ENCODE measurements at places on chromosomes 1 and 21. TPM values are rescaled to one million over a fixed set of nuclear protein-coding genes. Genes with fewer than 3 reads are reported as not detected.

The H6PD gene
- total RNA-seq, result 20.4 TPM

- no peak for ATAC-seq
These were observed 198.2 kb downstream of the GREM2 start for GRCh38 chr1:240413732-240414131.

The CFHR3 gene
- 0.36 TPM for total RNA-seq

- no peak for ATAC-seq
These were observed 259.4 kb downstream of the FAF1 start for GRCh38 chr1:50700621-50701020.

DNA sequence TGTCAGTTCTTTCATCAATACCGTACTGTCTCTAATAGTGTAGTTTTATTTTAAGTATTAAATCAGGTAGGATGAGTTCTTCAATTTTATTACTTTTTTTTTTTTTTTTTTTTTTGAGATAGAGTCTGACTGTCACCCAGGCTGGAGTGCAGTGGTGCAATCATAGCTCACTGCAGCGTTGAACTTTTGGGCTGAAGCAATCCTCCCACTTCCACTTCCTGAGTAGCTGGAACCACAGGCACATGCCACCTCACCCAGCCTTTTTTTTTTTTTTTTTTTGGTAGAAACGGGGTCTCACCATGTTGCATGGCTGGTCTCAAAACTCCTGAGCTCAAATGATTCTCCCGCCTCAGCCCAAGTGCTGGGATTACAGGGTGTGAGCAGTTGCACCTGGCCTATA lies 44.3 kb downstream of the INAVA start:
- ATAC-seq, result no peak

The OR2L13 gene
- not detected for total RNA-seq

The OR2T11 gene
- not detected for total RNA-seq

- ATAC-seq, result no peak
These were observed 114.1 kb upstream of the ETS2 start for GRCh38 chr21:38691631-38692030.

DNA sequence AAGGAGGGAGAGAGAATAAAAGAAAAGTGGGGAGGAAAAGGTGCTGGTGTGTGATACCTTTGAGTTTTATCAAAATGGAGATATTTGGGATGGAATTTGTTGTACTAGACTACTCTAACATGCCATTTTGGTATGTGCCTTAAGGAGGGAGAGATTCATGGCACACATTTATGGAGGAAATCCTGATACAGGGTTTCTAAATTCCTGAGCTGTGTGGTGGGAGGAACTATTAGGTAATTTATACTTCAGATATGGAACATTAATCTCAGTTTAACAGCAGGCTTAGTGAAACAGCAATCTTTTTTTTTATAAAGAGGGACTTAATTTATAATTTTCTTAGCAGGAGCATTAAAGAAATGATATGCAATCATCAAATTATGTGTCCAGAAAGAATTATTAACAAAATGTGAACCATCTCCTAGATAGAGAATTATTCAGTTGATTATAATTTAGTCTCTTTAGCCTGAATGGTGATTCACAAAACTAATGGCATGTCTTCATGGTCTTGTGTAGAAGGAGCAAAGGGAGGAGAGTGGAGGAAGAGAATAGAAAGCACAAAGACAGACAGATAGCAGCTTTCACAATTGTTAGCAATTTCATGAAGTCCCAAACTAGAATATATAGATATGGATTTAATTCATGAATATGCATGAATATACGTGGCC lies 301.6 kb downstream of the HLX start:
- ATAC-seq, result no peak

DNA sequence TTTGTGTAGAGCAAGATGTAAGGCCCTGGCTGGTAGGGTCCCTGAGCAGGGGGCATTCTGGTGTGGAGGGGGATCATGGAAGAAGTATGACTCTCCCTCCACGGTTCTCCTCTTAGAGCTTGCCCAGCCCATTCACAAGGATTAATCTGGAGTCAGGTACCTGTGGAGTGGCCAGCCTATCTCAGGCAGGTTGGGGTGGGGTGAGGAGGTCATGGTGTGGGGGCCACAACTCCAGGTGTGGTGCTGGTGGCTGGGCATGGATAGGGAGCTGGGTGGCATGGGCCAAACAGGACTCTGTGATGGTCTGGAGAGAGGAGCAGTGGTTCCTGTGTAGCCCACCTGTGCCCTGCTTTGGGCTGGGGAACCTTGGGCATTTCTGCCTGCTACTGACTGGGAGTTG lies 32.3 kb downstream of the TMCC2 start:
- ATAC-seq, result no peak

DNA sequence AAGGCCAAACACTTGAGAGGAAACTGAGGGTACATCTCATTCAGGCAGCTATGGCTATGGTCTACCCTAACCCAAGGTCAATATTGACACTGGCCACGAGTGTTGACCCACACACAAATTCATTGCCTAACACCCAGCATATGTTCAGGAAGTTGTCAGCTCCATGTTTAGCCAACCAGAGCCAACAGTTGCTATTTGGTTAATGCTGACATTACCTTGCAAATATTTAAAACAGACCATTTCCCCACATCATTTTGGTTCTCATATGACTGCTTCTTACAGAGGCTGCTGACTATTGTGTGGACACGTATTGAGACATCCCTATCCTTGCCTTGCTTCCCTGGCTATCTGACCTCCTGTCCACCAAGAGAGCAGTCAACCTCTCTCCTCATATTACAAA lies 97.3 kb downstream of the LMX1A start:
- no peak for ATAC-seq

DNA sequence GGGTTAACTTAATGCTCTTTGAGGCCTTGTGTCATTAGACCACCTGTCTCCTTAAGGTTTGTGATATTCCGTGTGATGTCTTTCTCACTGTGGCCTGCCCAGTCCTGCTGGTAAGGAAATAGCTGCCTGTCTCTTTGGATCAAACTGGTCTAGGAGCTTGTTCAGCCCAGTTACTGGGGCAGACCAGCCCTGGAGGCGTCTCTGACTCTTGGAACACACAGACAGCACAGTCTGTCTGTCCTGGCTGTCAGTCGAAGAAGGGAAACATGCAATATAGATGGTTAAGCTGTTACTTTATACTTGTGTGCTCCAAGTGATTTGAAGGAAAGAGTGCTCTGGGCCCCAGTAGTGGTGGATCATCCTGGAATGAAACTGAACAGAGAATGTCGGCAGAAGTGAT lies 20.4 kb downstream of the PBX1 start:
- ATAC-seq, result peak; percentile 68

DNA sequence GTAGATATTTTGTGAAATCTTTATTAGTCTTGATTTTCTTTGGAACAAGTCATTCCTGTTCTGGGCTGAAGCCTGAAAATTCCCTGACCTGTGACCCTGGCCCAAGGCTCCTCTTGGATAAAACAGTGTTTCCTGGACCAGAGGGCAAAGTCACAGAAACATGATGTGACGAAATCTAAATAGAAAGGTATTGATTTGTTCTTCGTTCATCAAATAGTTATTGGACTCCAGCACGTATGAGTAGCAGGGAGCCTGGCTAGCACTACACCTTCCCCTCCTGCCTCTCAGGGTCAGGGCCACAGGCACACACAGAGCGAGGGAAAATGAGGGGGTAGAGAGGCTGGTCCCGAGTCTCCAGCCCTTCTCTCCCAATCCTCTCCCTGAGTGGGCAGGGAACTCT lies 1.7 kb upstream of the CLDN14 start:
- no peak for ATAC-seq

The GJA8 gene
- total RNA-seq, result not detected

GRCh38 chr1:180585994-180586359 lies 27.2 kb downstream of the OVAAL start:
- ATAC-seq, result no peak

GRCh38 chr1:225709101-225709500 lies 56.2 kb upstream of the ENAH start:
- peak; percentile 94 for ATAC-seq

- no peak for ATAC-seq
These were observed 49.5 kb upstream of the IFFO2 start for GRCh38 chr1:19006000-19006399.

- ATAC-seq, result peak; percentile 70
These were observed 88.4 kb downstream of the EPB41 start for GRCh38 chr1:29002792-29003191.

- ATAC-seq, result no peak
These were observed 68.9 kb upstream of the RAB3GAP2 start for GRCh38 chr1:220341126-220341525.

- ATAC-seq, result no peak
These were observed 166.4 kb downstream of the PBX1 start for GRCh38 chr1:164725401-164725800.

DNA sequence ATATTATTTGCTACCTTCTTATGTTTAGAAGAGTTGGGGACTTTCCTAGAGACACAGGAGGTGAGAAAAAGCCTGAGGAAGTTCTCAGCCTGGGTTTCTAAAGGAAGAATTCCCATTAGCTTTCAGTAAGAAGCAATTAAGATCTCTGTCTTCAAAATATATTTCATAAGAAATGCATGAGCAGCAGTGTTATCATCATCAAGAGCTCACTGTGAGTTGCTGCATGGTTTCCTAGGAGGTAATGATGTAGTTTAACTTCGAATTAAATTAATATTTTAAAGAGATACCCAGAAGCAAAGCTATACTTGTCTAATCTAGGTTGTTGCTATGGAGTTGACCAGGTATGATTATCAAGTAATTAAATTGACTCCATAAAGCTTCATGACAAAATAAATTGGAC lies 5.7 kb upstream of the POGZ start:
- no peak for ATAC-seq

The TUT4 gene
- total RNA-seq, result 21.9 TPM

The PDPN gene
- total RNA-seq, result 19.9 TPM

DNA sequence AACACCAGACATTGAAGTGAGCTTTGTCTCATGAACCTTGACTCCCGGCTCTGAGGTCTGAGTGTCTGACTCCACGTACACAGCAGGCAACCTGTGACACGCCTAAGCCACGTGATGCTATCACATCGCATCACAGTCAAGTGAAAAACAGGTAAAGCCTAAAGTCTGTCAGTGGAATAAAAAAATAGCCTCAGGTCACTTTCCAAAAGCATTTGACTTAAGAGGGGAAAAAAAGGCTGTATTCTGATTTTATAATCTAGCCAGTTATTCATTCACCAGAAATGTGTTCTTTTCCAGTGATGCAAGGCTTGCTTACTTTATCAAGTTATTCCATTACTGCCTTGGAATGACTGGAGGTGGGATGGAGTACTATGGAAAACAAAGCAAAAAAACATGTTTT lies 163.2 kb upstream of the HMCN1 start:
- peak; percentile 69 for ATAC-seq

The SPATA21 gene
- not detected for total RNA-seq

DNA sequence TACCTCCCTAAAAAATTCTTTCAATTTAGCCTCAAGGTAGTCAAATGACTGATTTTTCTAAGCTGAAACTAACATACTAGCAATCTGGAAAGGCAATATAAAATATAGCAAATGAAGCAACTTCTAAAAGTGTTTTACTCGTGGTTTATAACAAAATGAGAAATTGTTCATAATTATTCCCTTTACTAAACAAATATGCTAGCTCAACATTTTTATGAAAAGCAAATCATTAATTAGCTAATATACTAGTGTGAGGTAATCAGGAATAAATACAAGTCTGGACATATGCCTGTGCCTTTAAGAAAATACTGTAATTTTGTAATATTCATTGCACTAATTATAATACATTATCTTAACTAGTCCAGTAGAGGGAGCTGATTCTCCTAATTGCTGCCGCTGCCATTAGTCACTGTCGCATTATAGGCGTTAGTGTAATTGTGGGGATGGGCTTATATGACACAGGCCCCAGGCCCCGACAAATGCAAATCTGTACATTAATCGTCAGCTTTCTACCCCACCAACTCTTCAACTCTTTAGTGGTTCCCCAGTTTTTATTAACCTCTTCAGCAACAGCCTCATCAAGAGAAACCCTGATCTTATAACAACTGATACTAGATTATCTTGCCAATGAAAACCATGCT lies 160.9 kb downstream of the GABPA start:
- ATAC-seq, result peak; percentile 85

DNA sequence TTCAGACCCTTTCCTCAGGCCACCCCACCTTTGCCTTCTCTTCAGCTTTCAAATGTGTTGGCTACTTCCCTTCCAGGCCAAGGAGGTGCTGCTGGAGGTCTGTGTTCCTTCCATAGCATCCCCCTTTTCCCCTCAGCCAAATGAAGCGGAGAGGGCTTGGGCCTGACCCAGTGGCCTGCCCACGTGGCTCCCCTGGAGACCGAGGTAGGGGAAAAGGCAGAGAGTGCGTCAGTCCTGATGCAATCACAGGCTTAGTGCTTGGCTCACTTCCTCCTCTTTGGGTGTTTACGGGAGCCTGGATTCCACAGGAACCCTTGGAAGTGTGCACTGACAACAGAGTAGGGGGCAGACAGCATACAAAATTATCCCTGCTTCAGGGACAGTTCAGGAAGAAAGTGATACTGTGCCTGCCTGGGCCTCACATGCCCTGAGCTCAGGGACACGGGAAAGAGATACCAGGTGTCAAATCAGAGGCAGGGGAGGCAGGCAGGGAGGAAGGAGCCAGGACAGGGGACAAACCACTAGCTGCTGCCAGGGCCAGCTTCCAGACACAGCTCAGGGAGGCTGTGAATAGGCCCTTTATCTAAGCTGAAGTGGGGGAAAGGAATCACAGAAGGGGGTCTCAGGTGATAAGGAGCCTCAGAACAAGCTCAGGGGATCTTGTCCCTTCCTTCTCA lies 16.6 kb upstream of the PTP4A2 start:
- peak; percentile 92 for ATAC-seq

- no peak for ATAC-seq
These were observed 156.7 kb upstream of the NEGR1 start for GRCh38 chr1:72439036-72439435.

The AMIGO1 gene
- 1.2 TPM for total RNA-seq

The OR2L5 gene
- not detected for total RNA-seq

GRCh38 chr1:82991569-82991968 lies 1007.4 kb downstream of the TTLL7 start:
- no peak for ATAC-seq

GRCh38 chr1:53376041-53376461 lies 48.2 kb upstream of the LRP8 start:
- no peak for ATAC-seq

DNA sequence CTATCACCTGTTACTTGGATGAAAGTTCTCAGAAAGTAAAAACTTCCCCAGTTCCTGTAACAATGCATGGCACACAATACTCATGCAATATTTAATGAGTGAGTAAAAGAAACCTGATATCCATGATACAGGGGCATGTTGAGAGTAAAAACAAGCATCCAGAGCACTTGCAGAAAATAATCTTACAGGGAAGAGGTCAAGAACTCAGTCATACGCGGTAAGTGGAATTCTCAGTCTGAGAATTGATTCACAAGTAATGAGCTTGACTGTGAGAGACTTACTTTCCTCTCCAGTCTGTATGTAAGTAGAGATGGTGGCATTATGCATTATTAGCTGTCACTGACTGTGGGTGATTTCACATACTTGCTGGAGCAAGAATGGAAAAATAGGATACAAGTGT lies 976.9 kb downstream of the BRINP3 start:
- no peak for ATAC-seq

GRCh38 chr1:245512980-245513578 lies 358.3 kb downstream of the KIF26B start:
- no peak for ATAC-seq

DNA sequence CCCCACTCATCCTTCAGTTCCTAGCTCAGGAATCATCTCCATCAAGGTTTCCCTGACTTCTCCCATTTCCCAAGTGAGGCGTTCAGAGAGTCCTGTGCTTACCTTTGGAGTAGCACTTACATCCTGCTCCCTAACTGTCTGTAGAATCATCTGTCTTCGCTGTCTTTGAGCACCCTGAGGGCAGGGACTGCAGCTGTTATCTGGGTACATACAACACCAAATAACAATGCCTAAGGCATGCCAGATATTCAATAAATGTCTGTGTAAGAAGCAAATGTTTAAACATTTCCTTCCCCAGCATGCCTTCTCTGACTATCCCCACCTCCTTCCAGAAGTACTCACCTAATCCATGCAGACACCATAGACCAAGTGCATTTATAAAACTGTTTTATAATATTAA lies 65.4 kb downstream of the JAK1 start:
- ATAC-seq, result no peak
